ENCODE measurements at places on chromosomes 3 and 15. TPM values are rescaled to one million over a fixed set of nuclear protein-coding genes. Genes with fewer than 3 reads are reported as not detected.

The CSNK1G1 gene
- 22.3 TPM for total RNA-seq

The P3H2 gene
- 3.4 TPM for total RNA-seq

The GOLGA8Q gene
- 0.72 TPM for total RNA-seq

The ISL2 gene
- total RNA-seq = 0.24 TPM

The ACTRT3 gene
- total RNA-seq = 2.5 TPM

The SEMA7A gene
- 7.6 TPM for total RNA-seq

The CHRFAM7A gene
- total RNA-seq = 2.8 TPM

The DLEC1 gene
- total RNA-seq = 1.4 TPM

The PDZRN3 gene
- total RNA-seq = 47.4 TPM

The TBC1D23 gene
- total RNA-seq = 47.3 TPM

The CA12 gene
- total RNA-seq = 0.75 TPM

The CAND2 gene
- total RNA-seq = 5.5 TPM

The PRR20G gene
- total RNA-seq = not detected

The ARID3B gene
- total RNA-seq = 2.2 TPM

The LNP1 gene
- total RNA-seq = 1.6 TPM

The LOXL1 gene
- total RNA-seq = 9.7 TPM

The TMCO5A gene
- not detected for total RNA-seq

The CFAP100 gene
- not detected for total RNA-seq

The FETUB gene
- not detected for total RNA-seq

The HOMER2 gene
- total RNA-seq = 5.0 TPM

The CLRN1 gene
- total RNA-seq = not detected

The SPINK8 gene
- total RNA-seq = not detected

The CCDC80 gene
- total RNA-seq = 176 TPM

The KLHL40 gene
- total RNA-seq = not detected

The GRAMD1C gene
- total RNA-seq = 7.3 TPM

The FBXW12 gene
- not detected for total RNA-seq

The SYNPR gene
- total RNA-seq = not detected

The CTXND1 gene
- not detected for total RNA-seq

The GXYLT2 gene
- 51.2 TPM for total RNA-seq

The CFAP44 gene
- 8.4 TPM for total RNA-seq

The SERINC4 gene
- total RNA-seq = not detected

The GOLGA8N gene
- 10.5 TPM for total RNA-seq

The CEP63 gene
- total RNA-seq = 24.6 TPM

The PLIN1 gene
- total RNA-seq = 947 TPM

The ISLR gene
- 110 TPM for total RNA-seq

The SHQ1 gene
- 22.9 TPM for total RNA-seq

The SLC51B gene
- total RNA-seq = not detected

The C3orf22 gene
- total RNA-seq = not detected

The DISP2 gene
- 0.06 TPM for total RNA-seq

The LRRK1 gene
- total RNA-seq = 35.5 TPM

The MST1R gene
- 0.95 TPM for total RNA-seq

The CAPN3 gene
- total RNA-seq = 25.4 TPM

The DNAH1 gene
- total RNA-seq = 11.9 TPM

The DNASE1L3 gene
- 2.3 TPM for total RNA-seq

The AGTR1 gene
- total RNA-seq = 58.9 TPM

The TICRR gene
- not detected for total RNA-seq

The GP9 gene
- total RNA-seq = not detected

The KBTBD8 gene
- 1.1 TPM for total RNA-seq

The FSD2 gene
- not detected for total RNA-seq

The SKIL gene
- total RNA-seq = 56.7 TPM

The GPR171 gene
- total RNA-seq = 4.0 TPM

The NR2E3 gene
- 0.24 TPM for total RNA-seq

The GATA2 gene
- 32.5 TPM for total RNA-seq

The CCDC33 gene
- total RNA-seq = not detected

Data from omental fat pad (tissue), 4 donors.